SK-N-MC (cell line): ENCODE measurements at places on chromosomes 6 and 20.

DNA sequence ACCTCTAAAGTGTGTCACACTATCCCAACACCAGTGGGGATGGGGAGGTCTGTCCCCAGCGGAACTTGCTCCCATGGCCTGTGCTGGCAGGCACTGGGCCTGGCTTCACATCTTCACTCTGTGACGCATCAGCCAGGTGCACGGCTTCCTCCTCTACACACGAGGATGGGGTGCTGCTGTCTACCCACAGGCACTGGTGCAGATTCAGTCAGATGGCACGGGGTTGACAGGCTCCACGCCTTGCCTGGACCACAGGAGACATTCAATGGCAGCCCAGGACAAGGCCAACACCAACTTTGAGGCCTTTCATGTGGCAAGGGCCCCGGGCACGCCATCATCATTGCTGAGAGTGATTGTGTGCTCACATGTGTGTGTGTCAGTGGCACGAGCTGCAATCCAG, 92.4 kb downstream of the TMEM242 start:
- DNase-seq, result no peak

- no peak for DNase-seq
Measured at GRCh38 chr6:163243692-163244589, 170.6 kb upstream of the QKI start.

DNA sequence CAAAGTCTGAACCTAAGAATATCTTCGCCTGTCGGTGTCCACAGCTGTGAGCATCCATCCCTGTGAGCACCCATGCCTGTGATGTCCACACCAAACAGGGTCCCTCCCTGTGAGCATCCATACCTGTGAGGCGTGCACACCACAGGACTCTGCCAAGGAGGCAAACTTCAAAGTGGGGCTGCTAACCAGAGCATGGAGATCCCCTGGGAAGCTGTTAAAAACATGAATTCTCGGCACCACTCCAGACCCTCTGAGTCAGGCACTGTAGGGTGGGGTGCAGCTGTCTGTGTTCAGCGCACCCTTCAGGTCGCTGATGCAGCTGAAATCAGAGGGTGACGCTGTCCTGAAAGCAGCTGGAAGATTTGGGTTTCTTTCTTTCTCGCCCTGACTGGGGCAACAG, 85.4 kb upstream of the NXT1 start:
- DNase-seq, result no peak

GRCh38 chr20:36521526-36521925, 19.8 kb upstream of the MYL9 start:
- DNase-seq, result no peak

DNA sequence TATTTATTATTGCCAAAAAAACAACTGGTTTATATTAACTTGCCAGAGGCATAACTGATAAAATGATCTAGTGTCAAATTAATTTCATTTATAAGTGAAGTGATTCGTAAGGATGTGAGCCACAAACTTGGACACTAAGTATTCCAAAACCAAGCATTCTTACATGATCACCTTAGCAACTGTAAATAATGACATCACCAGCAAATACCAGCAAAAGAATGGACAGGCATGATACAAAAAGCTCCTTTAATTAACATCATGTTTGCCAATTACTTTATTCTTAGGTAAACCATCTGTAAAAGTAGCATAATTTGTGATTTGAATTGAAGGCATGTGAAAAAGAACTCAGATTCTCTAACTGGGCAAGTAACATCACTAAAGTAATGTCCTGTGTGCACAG, 17.2 kb upstream of the FNDC1 start:
- no peak for DNase-seq

GRCh38 chr6:89853068-89853467, 23.4 kb downstream of the CASP8AP2 start:
- DNase-seq, result no peak

GRCh38 chr6:87136963-87137362, 18.4 kb upstream of the ZNF292 start:
- no peak for DNase-seq

DNA sequence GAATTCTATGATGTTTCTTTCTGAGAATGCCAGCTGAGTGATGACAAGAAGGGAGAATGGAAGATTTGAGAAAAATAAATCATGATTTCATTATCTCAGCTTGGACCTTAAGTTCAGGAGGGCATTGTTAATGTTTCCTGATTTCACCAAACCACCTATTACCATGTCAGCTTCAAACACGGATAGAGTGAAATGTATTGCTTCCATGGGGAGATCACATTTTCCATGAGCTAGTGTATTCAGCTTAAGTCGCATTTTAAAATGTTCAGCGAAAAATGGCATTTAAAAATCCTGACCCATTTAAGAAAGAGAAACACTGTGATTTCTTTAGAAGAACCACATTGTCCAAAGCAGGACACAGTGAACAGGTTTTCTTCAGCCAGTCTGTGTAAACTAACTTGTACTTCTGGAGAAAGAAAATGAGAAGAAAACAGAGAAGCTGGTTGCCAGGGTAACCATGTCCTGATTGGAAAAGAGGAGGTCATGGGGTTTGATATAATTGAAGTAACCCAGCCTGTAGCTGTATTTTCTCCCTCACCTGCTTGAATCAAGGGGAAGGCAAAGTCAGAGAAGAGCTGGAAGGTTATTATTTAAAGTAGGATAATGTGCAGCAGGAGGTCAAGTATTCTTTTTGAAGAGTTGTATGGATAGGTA, 684.1 kb upstream of the NRSN1 start:
- no peak for DNase-seq

DNA sequence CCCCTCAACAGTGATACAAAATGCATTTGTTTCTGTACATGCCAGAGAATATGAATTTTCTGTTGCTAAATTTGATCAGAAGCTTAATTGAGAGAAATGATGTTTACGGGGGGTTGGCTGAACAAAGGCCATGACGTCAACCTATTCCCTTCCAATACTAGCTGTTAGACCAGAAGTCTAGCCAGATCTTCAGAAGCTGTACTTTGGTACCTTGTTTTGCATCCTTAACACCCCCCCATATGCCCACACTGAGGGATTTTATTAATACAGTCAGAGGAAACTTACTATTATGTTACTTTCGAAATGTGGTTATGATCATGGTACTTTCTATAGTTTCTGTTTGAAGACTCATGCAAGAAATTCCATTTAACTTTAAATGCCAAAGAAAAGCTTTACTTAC, 3.1 kb downstream of the NCOA7 start:
- no peak for DNase-seq

- no peak for DNase-seq
Measured at GRCh38 chr6:43915986-43916923, 146.2 kb downstream of the VEGFA start.

DNA sequence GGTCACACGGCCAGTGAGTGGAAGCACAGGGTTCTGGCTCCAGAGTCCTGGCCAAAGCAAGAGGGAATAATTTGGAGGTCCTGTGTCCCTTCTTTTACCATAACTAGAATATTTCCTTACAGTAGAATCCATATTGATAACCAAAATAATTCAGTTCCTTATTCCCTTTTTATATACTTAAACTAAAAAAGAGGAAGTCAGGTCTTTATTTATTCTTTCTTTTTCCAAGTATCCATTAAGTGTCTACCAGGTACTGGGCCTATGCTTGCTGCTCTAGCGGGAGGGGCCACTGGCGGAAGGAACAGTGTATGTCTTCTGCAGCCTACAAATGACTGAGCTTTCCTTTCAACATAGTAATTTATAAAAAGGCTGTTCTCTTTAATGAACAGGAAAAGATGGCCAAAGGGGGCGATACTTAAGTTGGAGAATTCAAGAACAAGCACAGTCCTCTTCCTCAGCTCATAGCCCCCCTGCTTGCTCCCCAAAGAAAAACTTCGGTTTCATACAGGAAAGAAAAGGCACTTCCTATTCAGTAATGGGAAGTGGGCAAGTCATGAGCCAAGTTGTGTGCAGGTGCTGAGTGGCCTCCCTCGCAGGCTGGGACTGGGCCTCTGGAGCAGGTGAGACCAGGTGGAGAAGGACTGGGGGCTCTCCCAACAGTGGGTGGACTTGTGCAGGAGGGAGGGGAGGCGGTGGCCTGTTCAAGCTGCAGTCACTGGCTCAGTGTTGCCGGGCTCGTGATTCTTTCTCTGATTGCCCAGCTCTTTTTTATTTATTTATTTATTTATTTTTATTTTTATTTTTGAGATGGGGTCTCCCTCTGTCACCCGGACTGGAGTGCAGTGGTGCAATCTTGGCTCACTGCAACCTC, 110.9 kb downstream of the ARMC2 start:
- no peak for DNase-seq

DNA sequence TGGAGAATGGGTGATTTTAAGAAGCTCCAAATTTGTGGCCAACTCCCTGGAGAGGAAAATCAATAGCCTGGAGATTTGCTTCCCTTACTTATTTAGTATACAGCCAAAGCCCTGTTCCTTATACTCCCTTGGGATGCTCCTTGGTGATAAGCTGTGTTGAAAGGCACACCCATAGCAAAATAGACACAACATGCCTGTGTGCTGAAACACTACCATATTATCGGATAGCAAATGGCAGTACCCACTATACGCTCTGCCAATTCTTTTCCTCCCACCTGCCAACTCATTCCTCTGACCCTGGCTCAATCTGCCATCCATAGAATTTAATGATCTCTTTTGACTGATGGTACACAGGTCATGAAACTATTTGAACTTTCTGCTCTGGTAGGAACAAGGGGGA, 98.2 kb downstream of the CLIC5 start:
- no peak for DNase-seq

DNA sequence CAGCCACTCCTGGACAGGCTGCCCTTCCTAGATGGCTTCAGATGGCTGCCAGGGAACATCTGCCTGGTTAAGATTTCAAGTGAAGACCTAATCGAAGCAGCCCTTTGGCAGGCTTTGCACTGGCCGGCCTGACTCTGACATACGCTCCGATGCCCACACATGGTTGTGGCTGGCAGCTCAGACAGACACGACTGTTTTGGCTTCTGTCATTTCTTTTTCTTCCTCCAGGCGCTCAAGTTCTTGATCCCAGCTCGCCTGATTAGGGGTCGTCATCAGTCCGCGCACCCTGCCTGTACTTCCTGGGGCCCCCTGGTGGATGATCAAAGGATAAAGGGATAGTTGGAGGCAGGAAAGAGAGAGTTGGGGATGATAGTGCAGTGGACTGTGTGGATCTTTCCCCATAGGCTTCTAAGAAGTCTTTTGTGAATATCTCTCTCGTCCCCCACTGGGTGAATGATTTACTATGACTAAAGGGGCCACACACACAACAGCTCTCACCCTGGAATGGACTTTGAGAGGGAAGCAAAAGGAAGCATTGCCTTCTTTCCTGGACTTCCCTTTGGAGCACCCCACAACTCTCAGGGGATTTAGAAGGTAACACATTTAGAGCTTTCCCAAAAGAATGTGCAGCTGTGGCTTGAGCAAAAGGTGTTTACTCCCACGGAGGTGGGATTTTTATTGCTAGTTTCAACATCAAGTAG, 21.4 kb upstream of the TRAM2 start:
- no peak for DNase-seq

DNA sequence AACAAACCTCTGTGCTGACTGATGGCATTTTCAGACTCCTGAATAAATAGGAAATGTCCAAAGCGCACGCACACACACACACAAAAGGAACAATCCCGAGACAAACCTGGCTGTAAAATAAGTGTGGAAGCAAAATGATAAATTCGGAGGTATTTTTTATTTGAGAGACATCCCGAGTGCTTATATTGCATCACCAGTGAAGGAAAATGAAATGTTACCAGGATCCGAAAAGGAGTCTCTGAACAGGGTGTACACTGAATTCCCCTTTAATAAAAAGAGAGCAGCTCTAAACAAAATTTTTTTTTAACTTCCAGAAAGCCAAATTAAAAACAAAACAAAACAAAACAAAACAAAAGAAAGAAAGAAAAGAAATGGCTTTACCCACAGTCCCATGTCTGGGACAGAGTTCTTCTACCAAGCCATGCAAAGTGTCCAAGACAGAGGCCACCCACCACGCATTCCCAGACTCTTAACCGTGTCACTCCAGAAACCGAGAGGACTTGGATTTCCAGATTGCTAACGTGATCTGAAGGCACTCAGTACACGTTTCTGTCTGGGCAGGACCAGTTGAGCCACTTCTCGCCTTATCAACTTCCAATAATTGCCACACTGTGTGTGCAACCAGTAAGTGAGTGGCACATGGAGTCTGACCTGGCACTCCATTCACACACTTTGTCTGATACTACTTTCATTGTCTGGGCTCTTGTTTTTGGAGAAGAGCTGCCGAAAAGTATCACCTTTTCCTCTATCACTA, 817 bp downstream of the ME1 start:
- DNase-seq, result no peak

DNA sequence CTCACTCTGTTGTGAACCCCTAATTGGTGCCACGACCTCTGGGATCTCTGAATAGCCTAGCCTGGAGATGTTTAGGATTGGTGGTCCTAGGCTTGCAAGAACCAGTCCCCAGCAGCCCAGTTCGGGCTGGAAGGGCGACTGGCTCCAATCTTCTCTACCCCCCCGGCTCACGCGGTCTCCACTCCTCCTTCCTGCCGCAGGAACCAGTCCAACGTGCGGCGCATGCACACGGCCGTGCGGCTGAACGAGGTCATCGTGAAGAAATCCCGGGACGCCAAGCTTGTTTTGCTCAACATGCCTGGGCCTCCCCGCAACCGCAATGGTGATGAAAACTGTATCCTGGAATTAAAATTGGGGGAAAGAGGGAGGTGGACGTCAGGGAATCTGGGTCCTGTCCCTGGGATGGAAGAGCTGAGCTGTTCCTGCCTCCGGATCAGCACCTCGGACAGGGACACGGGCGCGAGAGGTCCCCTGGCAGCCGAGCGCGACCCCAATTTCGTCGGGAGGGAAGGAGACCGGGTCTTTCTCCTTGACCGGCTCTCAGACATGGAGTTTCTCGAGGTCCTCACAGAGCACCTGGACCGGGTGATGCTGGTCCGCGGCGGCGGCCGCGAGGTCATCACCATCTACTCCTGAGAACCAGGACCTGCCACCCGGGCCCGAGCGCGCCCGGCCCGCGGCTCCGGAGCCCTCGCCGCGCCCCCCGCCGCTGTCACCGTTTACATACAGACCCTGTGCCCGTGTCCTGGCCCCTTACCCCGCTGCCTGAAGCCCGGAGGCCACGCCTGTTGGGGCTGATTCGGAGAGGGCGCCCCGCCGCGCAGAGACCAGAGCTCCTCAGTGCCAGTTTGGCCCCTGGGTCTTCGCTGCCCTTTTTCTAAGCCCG, 28.2 kb downstream of the SLC12A5 start:
- DNase-seq, result no peak
